ENCODE measurements at places on chromosomes 3 and 15.

GRCh38 chr15:89399238-89400115, 64.9 kb upstream of the POLG start:
- DNase-seq = peak; percentile 11

DNA sequence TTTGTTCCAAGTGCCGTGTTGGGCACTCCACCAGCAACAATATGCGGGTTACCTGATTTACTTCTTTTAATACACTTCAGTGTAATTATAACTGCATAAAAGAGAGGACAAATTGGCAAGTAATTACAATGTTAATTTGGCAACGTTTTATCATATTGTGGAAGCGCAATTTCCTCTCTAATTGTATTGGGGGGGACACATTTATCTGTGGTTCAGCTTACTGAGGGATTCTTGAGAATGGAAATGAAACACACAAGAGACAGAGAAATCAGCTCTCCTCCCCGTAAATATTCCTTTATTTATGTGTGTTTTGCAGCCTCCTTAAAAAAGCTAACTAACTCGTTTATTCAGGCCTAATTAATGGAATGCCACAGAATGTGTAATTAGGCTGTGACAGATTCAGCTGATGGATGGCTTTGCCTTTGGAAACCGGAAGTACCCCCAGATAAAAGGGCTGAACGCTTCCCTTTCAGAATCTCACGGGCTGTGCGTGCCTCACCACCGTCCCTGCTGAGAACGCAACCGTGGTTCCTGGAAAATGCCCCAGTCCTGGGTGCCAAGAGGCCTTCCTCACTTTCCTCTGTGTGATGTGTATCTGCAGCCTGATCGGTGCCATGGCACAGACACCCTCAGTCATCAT, 247.1 kb upstream of the ST8SIA2 start:
- DNase-seq = no peak

GRCh38 chr15:38547255-38547997, 17.2 kb downstream of the RASGRP1 start:
- no peak for DNase-seq

DNA sequence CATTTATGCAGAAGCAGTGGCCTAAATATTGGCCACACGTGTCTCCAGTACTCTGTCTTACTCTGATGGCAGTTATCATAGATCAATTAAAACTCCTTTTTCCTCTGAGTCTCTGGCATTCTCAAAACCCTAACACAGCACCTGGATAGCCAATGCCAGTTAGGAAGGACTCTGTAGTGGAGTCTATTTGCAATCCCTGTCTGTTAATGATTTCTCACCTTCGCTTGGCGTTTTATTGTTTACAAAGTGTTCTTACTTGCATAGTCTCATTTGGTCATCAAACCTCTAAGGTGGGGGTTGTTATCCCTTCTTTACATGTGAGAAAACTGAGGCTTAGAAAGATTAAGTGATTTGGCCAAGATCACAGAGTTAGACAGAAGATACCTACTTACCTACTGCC, 258.8 kb downstream of the IL5RA start:
- no peak for DNase-seq

GRCh38 chr3:188133219-188133618, 20.7 kb upstream of the LPP start:
- DNase-seq = no peak

DNA sequence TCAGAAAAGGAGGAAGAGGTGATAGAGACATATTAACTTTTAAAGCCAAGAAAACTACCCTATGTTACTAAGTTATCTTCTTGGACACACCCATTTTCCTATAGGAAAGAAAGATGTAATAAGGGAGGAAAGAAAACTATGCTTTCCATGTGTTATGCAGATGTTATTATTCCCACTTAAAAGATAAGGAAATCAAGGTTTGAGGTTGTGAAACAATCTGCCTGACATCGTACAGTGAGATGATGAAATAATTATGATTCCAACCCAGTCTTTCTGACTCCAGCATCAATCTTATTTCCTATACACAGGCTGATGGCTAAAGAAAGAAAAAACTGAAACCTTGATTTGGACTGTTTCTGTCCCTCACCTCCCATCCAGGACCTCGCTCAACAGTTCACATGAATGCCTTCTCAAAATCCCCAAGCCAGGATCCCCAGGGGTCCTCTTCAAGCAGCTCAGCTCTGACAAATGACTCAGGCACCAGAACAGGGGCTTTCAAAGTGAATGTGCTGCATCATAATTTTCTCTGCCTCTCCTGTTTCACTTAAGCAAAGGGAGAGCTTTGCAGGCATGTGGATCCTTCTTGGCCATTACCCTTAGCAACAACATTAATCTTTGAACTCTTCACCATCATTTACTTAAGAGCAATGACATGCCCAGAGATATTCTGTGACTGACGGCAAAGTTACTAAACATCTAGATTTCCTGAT, 12.4 kb upstream of the EID1 start:
- DNase-seq = no peak

DNA sequence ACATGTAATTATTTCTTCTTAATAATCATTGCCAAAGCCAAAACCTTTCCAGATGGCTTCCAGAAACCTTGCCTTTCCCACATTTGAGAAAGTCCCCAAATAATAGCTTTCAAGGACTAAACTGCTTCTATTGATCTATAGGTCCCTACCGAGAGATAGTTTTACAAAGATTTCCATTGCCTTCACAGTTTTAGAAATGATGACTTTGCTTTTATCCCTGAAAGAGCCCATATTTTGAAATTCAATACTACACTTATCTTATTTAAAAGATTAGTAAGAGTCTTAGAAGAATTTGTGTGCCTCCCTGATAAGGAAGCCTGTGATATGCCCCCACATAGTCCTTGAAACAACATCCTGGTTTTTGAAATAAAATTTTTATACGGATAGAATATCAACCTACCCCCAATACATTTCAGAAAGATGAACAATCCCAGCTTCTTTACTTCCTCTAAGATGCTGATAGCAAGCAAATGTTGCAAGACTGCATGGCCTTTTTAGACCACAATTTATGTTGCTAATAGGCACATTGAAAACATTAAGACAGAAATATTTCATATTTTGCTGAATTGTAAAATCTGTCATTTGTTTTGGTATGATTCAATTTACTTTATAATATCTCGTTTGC, 146.3 kb downstream of the TMCO5A start:
- DNase-seq = no peak

- DNase-seq = no peak
Measured at GRCh38 chr3:48086705-48087104, 70.5 kb upstream of the MAP4 start.

GRCh38 chr3:39143051-39143885, 10.1 kb downstream of the CSRNP1 start:
- no peak for DNase-seq

GRCh38 chr3:140845882-140846281, 95.8 kb upstream of the SLC25A36 start:
- DNase-seq = no peak

DNA sequence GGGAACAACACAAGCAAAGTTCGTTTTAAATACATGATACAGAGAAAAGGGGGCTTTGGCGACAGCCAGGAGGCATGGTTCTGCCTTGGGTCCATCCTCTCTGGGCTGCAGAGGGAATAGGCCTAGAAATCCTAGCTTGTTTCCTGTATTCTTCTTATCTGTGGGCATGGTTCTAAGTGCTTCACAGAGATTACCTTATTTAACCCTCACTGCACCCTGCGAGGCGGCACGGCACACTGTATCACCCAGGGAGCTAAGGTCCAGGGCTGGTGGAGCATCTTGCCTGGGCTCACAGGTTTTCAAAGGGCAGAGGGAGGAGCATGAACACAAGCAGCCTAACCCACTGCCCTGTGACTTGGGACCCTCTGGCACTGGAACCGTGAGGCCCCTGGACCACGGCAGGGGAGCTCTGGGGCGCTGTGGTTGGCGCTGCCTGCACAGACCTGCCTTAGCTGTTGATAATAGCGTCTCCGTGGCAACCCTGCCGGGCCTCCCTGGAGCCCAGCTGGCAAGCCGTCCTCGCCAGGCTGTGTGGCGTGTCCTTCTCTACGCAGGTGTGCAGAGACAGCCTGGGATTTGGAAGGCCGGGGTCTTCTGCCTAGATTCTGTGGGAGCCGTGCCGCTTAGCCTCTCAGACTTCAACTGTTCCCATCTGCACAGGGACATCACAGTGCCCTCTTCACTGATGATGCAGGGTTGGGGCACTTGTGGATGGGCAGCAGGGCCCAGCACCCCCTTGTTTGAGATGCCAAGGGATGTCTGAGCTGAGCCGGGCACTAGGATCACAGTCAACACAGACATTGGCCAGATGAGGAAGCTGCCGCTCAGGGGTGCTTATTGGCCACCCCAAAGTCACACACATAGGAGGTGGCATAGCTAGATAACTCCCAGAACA, 154.6 kb upstream of the TLE3 start:
- DNase-seq = no peak

DNA sequence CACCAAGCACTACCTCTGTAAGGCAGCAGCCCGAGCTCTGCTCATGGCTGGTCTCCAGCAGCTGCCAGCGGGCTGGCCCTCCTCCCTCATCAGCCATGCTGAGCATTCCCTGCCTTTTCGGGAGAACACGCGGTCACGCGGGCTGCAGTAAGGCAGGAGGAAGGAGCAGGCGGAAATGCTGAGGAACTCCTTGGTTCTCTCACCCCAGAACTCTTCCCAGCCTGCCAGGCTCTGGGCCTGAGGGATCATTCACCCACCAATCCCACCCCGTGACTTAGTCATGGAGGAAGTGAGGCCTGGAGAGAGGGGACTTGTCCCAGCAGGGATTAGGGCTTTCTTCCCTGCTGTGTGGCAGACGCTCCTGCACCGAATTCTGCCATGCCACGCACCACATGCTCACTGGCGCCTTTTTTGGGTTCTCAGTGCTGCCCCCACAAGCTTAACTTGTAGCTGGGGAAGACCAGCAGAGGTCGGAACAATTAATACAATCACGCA, 42.9 kb upstream of the RPL32 start:
- DNase-seq = no peak

- DNase-seq = no peak
Measured at GRCh38 chr15:39784638-39785037, 2.0 kb upstream of the FSIP1 start.

- no peak for DNase-seq
Measured at GRCh38 chr3:26721047-26721446, 98.5 kb downstream of the LRRC3B start.

DNA sequence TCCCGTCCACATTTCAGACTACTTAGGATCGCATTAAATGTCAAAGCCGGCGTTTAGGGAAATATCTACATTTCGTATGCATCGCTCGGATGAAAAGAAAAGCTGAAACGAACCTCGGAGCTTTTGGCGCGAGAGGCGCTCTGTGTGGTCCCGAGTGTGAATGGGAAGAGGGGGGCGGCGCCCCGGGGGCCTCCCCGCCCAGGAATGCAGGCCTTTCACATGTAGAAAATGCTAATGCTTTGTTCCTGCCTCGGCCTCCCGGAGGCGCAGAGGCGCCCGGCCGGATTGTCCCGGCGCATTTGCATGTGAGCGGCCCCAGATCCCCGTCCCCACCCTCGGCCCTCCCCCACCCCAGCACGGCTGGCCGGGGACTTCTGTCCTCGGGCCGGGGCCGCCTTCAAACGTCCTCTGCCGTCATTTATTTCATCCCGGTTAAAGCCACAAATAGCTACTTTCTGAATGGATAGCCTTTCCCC, 37.0 kb upstream of the TRIM71 start:
- peak; percentile 58 for DNase-seq

DNA sequence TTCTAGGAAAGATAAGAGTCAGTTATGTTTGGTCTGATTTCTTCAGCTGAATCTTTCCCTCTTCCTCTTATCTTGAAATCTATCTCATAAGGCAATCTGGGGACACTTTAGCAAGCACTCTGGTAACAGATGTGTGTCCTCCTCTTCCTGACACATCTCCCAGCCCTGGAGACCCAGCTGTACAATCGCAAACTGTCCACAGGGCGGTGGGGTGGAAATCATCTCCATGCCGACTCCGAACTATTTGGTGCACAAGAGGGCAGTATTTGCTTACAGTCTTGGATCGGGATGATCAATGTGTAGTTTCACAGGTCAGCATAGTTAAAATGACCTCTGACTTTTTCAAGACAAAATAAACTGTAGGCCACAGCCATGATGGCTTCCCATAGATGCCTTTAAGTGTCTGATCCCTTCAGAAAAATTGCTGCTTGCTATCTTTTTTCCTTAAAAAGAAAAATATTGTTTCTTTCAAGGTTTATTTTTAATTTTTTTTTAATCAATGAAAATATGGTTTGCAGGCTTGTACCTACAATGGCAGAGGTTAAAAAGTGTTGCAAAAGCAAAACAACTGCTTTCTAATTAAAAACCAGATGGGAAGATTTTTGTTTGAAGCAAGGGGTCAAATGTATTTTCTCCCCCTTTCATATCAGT, 17.7 kb downstream of the EEFSEC start:
- no peak for DNase-seq

DNA sequence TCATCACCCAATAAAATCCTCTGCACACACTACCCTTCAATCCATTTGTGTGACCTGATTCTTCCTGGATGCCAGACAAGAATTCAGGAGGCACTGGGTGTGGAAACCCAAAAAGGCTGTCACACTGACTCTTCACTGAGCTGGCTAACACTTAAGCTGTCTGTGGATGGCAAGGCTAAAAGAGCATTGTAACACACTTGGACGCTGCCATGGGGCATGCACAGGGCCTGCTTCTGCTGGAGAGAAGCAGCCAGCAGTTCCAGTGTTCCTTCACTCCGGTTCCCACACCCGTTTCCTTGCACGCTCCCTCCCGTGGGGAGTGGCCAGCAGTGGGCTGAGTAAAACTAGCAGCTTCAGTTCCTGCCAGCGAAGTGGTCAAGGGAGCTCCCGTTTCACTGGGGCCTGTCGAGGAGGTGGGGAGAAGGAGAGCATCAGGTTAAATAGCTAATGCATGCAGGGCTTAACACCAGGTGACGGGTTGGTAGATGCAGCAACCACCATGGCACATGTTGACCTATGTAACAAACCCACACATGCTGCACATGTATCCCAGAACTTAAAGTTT, 737.1 kb downstream of the FHIT start:
- DNase-seq = no peak

DNA sequence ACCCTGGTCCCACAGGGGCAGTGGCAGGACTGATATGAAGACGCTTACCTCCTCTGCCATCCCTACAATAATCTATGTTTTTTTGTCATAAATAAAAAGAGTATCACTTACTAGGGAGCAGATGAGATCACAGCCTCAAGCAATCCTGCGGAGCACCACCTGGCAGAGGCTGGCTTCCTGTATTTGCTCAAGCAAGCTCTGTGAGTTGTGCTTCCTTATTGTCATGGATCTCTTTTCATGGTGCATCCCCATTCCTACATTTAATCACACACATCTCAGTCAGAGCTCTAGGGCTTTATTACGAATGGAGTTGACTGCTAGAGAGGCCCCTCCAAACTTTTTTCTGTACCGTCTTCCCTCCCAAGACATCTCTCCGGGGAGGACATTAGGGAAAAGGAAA, 186.0 kb downstream of the UBE2E2 start:
- DNase-seq = no peak

GRCh38 chr3:81872566-81872965, 111.1 kb upstream of the GBE1 start:
- DNase-seq = no peak

DNA sequence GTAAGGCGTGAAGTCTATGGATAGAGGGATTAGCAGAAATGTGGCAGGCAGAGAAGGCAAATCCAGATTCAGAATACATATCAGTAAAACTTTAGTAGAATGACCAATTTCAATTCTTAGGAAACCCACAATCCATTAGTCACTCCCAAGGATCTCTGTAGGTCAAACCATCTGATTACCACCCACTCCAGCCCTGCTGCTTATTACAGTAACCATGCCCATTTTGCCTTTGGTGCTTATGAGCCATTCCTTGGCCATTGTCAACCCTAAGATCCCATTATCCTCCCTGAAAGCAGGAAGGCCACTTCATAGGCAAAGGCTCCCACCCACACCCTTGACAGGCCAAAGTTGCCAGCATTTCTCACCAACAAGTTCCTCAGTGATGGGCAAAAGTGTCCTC, 5.1 kb upstream of the KLHL40 start:
- no peak for DNase-seq

All from pancreas (tissue), 10 donors.